ENCODE measurements at places on chromosomes 6 and 20.

DNA sequence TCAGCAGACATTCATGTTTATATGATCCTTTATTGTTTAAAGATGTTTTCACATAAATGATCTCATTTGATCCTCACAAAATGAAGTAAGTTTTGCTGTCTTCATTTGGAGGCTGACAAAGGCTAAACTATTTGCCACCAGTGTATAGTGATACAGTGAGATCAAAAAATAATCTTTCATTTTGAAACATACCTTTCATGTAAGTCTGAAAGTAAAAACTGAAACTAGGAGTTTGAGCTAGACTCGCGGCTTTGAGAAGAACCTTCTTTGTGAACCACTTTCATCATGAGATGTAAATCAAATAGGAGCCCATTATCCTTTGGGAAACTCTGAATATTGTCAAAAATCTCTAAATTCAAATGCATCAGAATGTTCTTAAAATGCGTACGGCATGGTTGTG is 40.3 kb upstream of the SPTLC3 start:
- DNase-seq: no peak

DNA sequence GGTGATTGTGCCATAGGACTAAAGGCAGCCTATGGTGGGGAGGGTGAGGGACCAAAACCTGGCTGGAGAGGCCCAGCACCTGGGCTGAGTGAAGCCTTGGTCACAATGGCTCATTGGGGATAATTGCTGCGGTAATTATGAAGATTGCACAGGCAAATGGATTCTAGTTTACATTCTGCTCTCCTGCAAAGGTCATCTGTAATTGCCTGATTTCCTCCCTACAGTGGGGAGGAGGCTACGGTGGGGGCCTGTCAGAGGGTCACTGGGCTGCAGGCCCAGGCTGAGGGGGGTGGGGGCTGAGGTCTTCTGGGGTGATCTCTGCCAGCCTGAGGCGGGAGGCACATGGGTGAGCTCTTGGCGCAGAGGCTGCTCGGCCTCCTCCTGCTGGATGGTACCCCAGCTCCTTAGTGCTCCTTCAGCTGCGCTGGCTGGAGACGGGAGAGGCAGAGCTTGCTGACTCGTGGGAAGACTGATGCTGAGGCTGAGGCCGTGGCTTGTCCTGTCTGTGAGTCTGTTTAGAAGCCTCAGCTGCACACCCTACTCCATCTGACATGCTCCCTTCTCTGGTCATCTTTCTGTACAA is 30.3 kb downstream of the PACSIN1 start:
- no peak for DNase-seq

GRCh38 chr6:36863670-36864540 is 10.7 kb downstream of the PPIL1 start:
- no peak for DNase-seq

DNA sequence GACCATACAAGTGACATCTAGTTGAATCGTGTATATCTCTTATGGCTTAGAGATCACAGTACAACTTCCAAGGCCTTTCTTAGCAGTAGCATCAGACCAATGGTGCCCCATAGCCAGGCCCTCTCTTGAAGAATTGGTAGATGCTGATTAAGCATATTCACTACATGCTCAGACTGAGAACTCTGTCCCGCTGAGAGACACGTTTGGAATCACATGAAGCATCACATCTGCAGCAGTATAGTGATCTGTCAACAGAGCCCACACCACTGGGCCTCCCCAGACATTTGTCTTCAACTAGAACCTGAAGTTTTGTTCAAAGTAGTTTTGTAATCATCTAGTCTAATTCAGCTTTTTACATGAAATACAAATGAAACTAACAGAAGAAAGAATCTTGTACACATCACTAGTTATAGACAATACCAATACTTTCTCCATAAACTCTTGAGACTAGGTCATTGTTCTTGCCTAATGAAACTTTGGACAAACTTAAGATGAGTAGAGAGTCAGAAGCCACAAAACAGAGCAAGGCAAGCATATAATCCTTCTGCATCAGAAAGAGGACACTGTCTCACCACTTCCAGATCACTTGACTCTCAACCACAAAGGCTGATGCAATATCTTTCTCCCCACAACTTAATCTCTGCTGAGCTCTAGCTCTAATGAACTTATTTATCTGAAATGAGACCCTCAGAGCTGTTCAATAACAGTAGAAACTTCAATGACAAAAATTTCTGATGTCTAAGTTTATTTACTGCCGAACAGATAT is 182.7 kb downstream of the TBX18 start:
- no peak for DNase-seq

DNA sequence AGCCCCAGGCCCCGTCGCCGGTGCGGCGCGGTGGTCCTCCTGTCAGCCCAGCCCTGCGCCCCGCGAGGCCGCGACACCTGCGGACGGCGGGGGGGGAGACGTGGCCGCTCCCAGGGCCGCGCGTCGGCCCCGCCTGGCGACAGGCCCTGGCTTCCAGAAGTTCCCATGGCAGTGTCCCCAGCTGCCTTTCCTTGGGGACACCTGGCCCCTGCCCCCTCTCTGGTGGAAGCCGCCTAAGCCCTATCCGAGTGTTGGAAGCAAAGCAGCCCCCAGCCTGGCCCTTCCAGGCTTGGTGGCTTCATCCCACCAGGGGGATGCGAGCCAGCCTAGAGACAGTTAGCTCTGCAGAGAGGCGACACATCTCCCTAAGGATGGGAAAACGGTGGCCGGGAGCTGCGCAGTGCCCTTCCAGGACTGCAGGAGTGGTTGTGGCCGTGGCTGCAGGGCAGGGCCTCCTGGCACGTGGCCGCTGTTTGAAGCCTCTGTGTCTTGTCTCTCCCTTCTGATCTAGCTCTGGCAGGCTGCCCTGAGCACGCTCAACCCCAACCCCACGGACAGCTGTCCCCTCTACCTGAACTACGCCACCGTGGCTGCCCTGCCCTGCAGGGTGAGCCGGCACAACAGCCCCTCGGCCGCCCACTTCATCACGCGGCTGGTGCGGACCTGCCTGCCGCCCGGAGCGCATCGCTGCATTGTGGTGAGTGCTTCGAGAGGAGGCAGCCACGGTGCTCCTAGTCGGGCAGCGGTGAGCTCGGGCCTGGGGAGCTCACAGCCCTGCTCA is 816 bp downstream of the NPEPL1 start:
- no peak for DNase-seq

GRCh38 chr6:63750400-63750799 is 114.8 kb downstream of the PHF3 start:
- no peak for DNase-seq

GRCh38 chr20:18133962-18134361 is 3.7 kb upstream of the KAT14 start:
- DNase-seq: no peak

DNA sequence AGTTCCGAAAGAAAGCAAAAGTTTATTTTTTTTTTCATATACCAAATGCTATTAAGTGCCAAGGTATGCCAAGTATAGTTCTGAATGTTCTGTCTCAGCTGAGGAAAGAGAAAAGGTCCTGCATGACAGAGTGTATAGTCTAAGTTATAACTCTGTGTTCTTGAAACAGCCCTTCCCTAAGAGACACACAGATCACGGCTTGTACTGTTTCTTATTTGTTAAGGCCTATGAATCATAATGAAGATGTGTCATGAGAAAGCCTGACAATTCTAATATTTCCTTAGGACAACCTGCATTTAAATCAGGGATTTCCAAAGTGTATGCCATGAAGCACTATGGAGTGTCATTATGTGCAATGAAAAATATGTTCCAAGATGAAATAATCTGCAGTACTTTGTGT is 538.7 kb upstream of the CDH4 start:
- no peak for DNase-seq

DNA sequence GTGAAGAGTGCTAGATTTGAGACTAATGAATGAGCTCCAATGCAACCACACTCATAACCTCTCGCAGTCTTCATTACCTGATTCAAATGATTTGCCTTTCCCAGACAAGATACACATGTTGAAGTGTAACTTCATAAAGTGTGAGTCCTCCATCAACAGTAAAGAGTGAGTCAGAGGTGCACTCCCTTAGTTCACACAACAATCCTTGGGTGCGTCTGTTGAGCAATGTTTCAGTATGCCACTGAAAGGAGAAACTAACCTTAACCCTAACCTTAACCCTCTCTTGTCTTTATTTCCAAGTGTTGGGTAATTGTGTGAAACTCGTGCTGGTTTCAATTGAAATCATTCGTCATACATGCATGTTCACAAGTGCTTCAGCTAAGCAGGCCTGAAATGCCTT is 21.0 kb upstream of the RIN2 start:
- no peak for DNase-seq

GRCh38 chr6:1212919-1213318 is 99.0 kb upstream of the FOXQ1 start:
- no peak for DNase-seq

- DNase-seq: no peak
Measured at GRCh38 chr6:110526726-110527125, 50.3 kb upstream of the SLC22A16 start.

Measured in CD8-positive, alpha-beta T cell (primary cell).